ENCODE measurements at places on chromosomes 3 and 15.

DNA sequence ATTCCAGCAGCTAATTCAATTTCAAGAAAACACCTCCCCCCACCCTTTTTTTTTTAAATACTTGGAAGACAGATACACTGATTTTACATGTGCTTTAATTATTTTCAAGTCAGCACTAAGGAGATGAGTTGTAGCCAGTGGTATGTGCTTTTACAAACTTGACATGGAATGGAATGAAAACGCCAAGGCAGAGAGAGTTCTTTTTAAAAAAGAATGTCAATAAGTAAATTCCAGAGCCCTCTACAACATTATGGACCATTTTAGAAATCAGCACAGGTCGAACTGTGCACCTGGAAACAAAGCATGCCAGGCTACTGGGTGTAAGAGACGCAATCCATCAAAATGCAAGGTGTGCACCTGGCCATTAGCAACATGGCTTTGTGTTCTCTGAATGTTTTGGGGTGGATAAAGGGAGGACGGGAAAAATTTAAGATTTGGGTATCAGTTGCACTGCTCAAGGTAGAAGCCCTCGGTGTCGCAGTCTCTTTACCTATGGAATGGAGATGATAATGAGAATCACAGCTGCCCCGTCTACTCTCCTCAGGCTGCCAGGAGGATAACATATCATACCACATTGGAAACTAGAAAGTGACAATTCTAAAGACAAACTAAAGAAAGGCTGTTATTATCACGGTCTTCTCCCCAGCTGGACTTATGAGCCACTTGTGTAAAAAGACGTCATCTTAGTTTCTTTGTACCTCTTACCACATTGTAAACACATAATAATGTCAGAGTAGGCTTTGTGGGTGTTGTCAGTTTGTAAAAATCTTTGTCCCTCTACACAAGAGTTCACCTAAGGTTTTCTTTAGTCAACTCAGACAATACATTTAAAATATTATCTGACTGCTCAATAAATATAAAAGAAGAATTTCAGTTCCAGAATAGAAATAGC is 107.4 kb upstream of the PRICKLE2 start:
- DNase-seq, result no peak

GRCh38 chr3:70840106-70840870 is 527.9 kb upstream of the MDFIC2 start:
- no peak for DNase-seq

GRCh38 chr3:118973050-118973449 is 61.6 kb downstream of the IGSF11 start:
- DNase-seq, result peak; percentile 39

DNA sequence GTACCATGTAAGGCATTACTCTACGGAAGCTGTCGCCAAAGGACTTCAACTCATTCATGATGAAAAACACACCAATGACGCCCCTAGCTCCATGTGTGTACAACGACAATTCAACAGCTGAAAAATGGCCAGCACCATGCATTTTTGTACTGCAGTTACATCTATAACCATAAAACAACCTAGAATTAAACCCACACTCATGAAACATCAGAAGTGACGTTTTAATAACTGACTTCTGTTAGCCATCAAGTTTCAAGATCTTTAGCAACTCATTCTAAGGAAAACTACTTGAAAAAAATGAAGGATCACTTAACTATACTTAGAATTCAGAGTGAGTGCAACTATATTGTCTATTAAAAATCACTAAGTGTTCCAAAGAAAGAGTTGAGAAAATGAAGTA is 84.9 kb downstream of the RFTN1 start:
- DNase-seq, result no peak

DNA sequence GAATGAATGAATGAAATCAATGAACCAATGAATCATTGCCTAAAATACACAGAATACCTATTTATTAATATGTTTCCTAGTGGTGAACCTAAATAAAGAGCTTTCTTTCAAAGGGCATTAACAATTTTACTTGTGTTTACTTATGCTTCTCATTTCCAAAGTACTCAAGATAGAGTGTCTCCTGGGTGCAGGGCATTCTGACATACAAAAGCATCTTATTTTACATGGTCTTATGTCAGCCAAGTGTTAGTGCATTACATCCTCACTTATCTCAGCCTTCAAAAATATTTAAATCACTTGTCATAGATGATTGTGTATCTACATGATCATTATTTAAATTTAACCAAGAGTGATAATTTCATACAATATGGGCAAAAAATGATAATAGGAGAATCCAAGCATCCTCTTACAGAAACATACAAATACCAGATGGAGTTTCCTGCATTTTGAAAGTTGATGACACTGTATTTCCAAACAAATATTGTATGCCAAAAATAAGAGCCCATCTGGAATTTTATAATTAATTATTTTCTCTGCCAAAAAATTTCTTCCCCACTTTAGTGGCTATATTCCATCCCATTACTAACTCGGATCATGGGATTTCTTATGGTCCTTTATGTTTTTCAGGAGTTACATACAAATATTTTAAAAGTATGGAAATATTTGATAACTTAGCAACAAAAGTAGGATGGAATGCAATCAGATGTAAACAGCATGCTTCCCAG is 279.0 kb downstream of the RBMS3 start:
- DNase-seq, result no peak

GRCh38 chr3:35275768-35276167 is 363.6 kb upstream of the ARPP21 start:
- no peak for DNase-seq

- peak; percentile 60 for DNase-seq
These were observed 89.7 kb downstream of the HMG20A start for GRCh38 chr15:77510066-77511057.

- no peak for DNase-seq
These were observed 30.1 kb upstream of the NANOGP8 start for GRCh38 chr15:35115155-35115725.

GRCh38 chr15:90868261-90868689 is at the start of gene FURIN:
Gene FURIN, plus strand, starts transcription at chr15:90868588. Its CDS starts 7,153 bp downstream, at chr15:90875741.
- DNase-seq, result peak; percentile 22

- DNase-seq, result peak; percentile 18
These were observed 43.3 kb downstream of the RBMS3 start for GRCh38 chr3:29324180-29324651.

DNA sequence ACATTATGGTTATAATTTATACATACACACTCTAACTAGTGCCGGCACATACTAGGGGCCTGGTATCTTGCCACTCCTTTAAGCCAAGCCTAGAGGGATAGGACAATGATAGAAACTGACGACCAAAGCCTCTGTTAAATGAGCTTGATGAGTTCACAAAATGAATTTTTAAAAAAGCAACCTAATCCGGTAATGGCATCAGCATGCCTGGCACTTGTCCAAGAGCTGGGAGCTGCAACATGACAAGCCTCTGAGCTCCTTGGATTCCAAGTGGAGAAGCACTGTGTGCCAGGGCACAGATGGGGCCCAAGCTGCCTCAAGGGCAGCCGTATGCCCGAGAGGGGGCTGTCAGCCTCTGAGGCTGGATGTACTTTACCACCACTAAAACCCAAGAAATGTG is 9.7 kb downstream of the ETV5 start:
- DNase-seq, result peak; percentile 92

DNA sequence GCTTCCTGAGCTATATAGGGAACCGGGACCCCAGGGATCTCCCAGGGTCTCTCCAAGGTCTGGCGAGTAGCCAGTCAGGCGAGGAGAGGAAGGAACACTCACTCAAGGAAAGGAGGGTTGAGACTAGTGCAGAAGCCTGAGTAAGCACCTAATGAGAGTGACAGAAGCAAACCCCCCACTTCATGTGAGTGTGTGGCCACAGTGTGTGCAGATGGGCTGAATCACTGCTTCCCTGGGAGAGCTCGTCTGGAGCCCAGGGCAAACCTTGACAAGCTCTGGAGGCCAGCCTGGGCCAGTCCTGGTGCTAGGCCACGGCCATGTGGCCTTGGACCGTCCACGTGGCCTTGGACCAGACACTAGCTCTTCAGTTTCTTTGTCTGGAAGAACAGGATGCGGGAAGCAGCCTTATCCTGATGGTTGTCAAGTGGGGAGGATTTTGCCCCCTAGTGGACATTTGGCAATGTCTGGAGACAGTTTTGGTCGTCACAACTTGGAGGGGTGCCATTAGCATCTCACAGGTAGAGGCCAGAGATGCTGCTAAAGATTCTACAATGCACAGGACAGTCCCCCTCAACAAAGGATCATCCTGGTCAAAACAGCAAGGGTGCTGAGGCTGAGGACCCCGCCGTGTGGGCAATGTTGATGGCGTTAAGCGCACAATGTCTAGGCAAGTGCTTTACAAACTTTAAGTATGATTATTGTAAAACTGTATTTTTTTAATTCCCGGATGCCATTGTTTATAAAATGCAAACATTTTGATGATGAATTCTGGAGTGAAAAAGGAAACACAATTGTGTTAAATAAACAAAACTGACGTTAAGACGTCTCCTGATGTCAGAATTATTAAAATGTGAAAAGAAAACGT is 34.8 kb upstream of the CTSH start:
- peak; percentile 95 for DNase-seq

- DNase-seq, result no peak
These were observed 20.1 kb downstream of the SLC12A8 start for GRCh38 chr3:125192190-125193035.

DNA sequence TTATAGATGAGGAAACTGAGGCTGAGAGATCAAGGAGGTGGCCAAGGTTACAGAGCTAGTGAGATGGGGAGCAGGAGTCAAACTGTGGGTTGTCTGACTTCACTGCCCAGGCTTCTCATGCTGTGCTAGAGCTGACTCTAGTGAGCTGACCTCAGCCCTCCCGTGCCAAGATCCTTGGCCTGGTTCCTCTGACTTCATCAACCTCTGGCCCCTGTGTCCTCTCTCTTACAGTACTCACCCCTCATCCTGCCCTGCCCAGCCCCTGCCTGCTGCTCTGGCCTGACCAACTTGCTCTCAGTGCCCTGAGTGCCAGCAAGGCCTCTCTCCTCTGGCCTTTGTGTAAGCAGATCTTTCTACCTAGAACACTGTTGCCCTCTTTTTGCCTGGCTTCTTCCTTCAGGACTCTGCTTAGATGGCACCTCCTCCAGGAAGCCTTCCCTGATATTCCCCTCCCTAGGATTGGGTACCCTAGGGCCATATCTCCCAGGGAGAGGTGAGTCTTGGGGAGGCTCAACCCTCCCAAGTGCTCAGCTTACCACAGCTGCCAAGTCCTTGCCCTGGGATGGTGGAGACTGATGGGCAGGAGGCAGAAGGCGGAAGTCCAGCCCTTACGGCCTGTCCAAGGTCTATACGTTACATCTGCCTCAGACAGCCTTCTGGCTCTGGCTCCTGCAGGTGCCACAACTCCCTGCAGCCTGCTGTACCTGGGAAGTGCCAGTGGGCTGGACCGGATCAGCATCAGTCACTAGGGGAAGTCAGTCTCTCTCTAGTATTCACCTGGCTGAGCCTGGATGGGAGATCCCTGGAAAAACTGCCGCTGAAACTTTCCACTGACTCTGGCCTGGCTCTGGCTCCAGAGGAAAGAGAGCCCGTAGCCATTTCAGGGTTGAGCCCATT is 36.3 kb upstream of the FAM107A start:
- DNase-seq, result no peak

DNA sequence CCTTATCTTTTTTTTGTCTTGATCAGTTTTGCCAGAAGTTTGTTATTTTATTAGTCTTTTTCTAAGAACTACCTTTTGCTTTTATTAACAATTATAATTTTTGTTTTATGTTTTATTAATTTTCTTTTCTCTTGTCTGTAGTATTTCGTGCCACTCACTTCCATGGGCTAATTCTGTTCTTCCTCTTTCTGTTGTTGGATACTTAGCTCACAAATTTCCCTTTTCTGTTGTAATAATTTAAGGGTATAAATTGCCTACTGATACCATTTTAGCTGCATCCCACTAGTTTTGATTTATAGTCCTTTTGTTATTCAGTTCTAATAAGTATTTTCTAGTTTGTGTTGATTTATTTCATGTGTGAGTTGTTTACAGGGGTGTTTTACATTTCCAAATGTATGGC is 48.6 kb downstream of the SNRK start:
- no peak for DNase-seq

DNA sequence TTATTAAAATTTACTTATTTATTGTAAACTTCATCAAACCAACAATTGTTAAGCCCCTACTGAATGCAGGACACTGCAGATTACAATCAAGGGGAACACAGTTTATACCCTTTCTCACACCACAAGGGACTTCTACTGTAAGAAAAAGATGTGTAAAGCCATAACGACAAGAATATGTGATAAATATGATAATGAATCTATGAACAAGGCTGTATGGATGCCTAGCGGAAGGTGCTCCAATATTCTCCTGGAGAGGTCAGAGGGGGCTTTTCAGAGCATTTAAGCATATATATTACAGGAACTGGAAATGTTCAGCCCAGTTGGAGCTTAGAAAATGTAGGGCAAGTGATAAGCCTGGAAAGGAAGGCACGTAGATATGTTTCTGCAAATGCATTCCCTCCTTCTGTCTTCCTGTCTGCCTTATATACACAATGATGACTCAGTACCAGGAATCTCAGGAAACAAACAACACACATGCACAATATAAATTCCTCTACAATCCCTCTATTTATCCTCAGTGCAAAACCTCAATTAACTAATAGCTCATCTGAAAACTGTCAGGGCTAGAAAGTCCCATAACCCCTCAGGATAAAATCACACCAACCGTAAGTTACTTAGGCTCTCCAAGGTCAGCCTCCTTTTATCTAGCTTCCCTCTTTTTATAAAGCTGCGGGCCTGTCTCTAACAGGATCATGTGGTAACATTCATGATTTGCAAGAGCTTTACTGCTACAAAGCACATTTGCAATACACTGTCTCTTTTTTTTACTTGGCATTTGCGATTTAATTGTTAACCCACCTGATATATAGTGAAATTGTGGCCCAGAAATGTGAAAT is 393.1 kb downstream of the LPP start:
- DNase-seq, result no peak

DNA sequence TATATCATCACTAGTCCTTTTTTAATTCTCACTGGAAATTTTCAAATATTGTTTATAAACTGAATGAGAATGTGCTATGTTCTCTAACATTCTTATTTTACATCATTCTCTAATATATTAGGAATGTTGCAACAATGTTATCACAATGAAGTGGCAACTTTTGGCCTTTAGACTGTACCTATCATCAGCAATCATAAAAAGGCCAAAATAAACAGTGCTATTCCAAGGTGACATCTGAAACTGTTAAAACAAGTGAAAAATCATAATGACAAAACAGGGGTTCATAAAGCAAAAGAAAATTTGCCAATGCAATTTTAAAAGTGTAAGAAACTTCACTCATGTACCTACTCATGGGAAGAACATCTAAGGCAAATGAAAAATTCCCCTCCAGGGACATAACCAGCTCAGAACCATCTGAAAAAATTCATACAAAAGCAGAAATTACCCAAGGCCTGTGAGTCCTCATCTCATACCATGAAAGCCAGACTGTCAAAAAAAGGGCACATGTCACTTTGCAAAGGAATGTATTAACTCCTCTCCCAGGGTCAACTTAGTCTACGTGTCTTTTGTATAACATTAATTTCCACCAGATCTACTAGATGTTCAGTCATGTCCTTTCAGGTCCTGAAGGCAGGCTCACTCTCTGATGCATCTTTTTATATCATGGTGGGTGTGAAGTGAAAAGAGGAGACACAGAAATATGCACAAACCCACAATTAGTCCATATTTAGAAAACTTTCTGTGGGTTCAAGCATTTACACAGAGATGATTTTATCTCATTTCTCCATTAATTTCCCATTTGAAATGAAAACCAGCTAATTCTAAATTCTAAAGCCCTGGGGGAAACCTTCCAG is 211.9 kb downstream of the CBLB start:
- DNase-seq, result no peak

- no peak for DNase-seq
These were observed 55.6 kb upstream of the LRTM1 start for GRCh38 chr3:54983266-54984099.

GRCh38 chr3:162487138-162487537 is 990.5 kb downstream of the OTOL1 start:
- DNase-seq, result no peak
